ENCODE measurements at places on chromosomes 16 and 17.

DNA sequence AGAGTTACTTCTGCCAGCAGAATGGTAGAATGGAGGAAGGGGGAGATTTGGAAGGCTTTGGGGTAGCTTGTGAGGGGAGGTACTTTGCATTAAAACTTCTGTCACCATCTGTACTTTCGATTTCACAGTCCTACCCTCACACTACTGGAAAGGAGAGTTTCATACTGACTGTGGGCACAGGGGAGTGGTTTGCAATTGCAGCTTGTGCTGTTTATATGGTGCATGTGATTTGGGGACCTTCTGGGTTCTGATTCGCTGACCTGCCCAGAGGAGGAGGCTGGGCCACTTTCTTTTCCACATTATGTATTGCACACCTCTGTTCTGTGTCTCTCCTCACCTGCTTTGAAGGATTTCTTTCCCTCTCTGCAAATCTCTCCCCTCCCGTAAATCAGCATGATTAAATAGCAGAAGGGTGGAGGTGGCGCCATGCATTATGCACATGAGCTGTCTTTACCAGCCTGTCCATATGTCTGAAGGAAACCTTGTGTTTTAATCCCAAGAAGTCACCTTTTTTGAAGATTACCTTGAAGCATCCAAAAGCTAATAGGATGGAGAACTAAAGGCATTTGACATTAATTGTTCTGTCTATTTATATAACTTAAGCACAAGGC is 90.9 kb downstream of the RBFOX1 start:
- DNase-seq, result no peak

- DNase-seq, result no peak
Measured at GRCh38 chr16:72884037-72884436, 163.9 kb downstream of the ZFHX3 start.

- no peak for DNase-seq
Measured at GRCh38 chr17:70271200-70271599, 101.9 kb downstream of the KCNJ2 start.

DNA sequence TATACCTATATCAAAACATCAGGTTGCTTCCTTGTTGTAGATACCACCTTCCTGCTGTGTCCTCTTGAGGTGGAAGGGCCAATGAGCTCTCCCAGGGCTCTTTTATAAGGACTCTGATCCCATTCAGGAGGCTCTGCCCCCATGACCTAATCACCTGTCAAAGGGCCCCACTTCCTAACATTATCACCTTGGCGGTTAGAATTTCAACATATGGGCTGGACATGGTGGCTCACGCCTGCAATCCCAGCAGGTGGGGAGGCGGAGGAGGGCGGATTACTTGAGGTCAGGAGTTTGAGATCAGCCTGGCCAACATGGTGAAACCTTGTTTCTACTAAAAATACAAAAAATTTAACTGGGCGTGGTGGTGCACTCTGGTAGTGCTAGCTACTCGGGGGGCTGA is 86.4 kb downstream of the HAPSTR1 start:
- no peak for DNase-seq

- DNase-seq, result no peak
Measured at GRCh38 chr16:59688006-59688405, 953.9 kb upstream of the GOT2 start.

- no peak for DNase-seq
Measured at GRCh38 chr16:50071075-50071671, 5.4 kb downstream of the HEATR3 start.

DNA sequence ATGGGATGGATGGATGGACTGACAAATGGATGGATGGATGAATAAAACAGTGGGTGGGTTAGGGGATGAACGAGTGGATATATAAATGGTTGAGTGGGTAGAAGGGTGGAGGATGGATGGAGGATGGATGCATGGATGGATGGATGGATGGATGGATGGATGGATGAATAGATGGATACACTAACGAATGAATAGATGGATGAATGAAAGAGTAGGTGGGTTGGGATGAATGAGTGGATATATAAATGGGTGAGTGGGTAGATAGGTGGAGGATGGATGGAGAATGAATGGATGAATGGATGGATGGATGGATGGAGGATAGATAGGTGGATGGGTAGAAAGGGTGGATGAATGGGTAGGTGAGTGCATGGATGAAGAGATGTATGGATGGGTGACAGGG is 62.1 kb downstream of the CDYL2 start:
- no peak for DNase-seq

DNA sequence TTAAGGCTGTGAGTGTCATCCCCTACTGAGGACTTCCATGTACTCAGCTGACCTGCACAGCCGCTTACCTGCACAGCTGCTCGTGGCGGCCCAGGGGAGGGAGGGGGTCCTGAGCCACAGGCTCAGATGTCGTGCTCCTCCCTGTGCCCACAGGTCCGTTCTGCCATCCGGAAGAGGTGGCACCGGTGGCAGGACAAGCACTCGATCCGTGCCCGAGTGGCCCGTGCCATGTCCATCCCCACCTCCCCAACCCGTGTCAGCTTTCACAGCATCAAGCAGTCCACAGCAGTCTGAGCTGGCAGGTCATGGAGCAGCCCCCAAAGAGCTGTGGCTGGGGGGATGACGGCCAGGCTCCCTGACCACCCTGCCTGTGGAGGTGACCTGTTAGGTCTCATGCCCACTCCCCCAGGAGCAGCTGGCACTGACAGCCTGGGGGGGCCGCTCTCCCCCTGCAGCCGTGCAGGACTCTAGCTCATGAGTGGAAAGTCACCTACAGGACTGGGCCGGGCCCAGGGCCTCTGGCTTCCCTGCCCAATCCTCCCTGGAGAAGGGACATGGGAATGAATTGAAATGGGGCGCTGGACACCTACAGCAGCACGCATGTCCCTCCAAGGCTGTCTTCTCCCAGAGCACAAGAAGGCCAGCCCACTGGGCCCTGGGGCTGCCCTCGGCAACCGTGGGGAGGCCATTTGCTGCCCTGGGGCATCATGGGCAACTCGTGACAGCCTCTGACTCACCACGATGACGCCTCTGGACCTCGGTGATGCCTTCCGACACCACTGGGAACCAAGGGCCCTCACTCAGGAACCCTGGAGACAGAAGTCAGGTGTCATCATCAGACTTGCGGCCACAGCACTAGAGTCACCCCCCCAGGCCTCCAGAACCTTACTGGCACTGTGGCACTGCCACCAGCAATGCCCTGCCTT is 9.9 kb upstream of the SPPL2C start:
- no peak for DNase-seq

DNA sequence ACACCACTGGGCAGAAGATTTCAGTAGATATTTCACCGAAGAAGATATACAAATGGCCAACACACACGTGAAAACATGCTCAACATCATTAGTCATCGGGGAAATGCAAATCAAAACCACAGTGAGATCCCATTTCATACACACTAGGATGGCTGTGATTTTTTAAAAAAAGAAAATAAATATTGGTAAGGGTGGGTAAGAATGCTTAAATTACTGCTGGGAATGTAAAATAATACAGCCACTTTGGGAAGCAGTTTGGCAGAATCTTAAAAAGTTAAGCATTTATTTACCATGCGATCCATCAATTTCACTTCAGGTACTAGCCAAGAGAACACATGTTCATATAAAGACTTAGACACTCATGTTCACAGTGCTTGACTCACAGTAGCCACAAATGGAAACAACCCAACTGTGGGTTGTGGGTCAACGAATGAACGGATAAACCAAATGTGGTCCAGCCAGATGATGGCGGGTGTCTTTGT is 6.5 kb upstream of the C16orf74 start:
- DNase-seq, result no peak

GRCh38 chr16:79011282-79011681 is 589.3 kb downstream of the MAF start:
- no peak for DNase-seq

GRCh38 chr17:66549311-66549704 is 246.9 kb downstream of the PRKCA start:
- DNase-seq, result peak; percentile 34
